ENCODE measurements at places on chromosomes 7 and 10. TPM values are rescaled to one million over a fixed set of nuclear protein-coding genes. Genes with fewer than 3 reads are reported as not detected.
A peak's percentile ranks its signal among the peaks of the same experiment; 100 is the strongest.

- no peaks in the 10 kb centered on the region for H3K36me3 ChIP-seq
- DNase-seq, result peak; percentile 75
- H3K4me3 ChIP-seq, result no peak overlapping the region
- no peaks in the 10 kb centered on the region for H3K27me3 ChIP-seq
- no peaks in the 10 kb centered on the region for H3K4me1 ChIP-seq
Observed at GRCh38 chr10:63976538-63976937, 455.3 kb downstream of the REEP3 start.

GRCh38 chr7:16762177-16762576 is 8.6 kb downstream of the TSPAN13 start:
- H3K27ac ChIP-seq, result no peak overlapping the region
- H3K4me1 ChIP-seq, result peaks cover 4% of the 10 kb centered on the region
- no peaks in the 10 kb centered on the region for H3K27me3 ChIP-seq
- H3K36me3 ChIP-seq, result no peaks in the 10 kb centered on the region
- DNase-seq, result no peak

DNA sequence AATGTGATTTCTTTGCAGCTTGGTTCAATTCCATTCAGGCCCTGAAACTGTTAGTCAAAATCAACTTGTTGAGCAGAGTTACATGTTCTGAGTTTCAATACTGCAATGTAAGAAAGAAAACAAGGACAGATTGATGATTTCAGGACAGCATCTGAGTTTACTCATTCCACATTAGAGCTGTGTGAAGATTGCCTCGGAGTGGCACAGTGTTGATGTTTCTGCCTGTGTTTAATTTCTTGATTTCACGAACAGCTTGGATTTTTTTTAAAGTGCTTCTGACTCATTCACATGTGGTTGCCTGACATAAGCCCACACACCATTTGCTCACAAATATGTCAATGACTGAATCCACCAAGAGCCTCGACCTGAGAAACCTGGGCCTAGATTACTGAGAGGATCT is 101.2 kb upstream of the PARD3 start:
- H3K36me3 ChIP-seq, result no peaks in the 10 kb centered on the region
- H3K4me1 ChIP-seq, result peaks cover 4% of the 10 kb centered on the region
- no peak overlapping the region for H3K4me3 ChIP-seq
- DNase-seq, result no peak

DNA sequence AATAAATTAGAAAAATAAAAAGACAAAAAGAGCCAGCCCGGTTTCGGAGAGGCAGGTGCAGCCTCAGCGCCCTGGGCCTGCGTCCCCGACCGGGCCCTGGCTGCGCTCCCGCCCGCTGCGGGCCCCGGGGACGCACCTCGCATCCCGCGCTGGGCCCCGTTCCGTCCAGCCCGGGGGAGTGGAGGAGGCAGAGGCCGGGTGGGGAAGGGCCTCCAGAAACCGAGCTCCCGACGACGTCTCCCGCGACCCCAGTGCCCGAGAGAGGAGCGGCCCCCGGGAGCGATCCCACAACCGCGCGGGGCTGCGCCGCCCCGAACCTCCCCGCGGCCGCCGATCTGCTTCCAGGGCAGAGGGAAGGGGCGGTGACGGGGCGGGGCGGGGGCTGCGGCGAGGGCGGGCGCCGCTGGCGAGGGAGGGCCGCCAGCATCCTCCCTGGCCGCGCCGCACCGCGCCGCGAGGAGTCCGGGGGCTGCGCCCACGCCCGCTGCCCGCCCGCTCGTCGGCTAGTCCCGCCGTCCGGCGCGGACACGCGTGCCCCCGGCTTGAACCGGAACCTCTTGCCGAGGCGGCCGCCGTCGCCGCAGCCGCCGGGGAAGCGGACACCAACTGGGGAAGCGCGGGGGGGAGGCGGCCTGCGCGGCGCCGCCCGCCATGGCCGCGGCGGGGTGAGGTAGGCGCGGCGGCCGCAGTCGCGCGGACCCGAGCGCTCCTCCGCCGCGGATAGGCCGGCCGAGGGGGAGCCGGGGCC is at the start of gene CCNY:
Gene CCNY (plus strand): TSS at position 426 of the 748 bp plus-strand sequence. CDS start 545 bp downstream, outside the sequence.
- H3K27me3 ChIP-seq, result no peaks in the 10 kb centered on the region
- peak; percentile 77 for DNase-seq
- no peaks in the 10 kb centered on the region for H3K4me1 ChIP-seq
- H3K4me3 ChIP-seq, result peak within 1 kb of the TSS; percentile 77

GRCh38 chr7:5193880-5194279 is 3.8 kb downstream of the WIPI2 start:
- H3K27me3 ChIP-seq, result no peaks in the 10 kb centered on the region
- peaks cover 6% of the 10 kb centered on the region for H3K4me1 ChIP-seq
- no peak overlapping the region for H3K4me3 ChIP-seq
- DNase-seq, result no peak
- H3K36me3 ChIP-seq, result peaks cover 13% of the 10 kb centered on the region
- no peak overlapping the region for H3K27ac ChIP-seq

DNA sequence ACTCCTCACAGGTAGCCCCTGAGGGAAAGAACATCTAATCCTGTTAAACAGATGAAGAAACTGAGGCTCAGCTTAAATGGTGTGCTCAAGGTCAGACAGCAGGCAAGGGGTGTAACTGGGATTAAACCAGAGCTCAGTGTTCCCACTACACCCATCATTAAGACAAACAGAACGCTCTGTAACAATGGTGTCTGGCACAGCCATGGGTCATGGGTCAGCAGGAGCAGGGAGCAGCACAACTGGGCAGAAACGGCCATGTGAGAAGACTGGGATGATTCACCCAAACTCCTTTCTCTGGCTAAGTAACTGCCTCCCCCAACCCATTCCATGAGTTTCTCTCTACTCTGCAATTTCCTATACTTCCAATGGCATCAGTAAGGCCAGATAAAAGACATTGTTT is 85.5 kb upstream of the PDE1C start:
- H3K4me1 ChIP-seq, result no peaks in the 10 kb centered on the region
- no peak overlapping the region for H3K4me3 ChIP-seq
- H3K36me3 ChIP-seq, result no peaks in the 10 kb centered on the region
- no peak for DNase-seq
- H3K27me3 ChIP-seq, result no peaks in the 10 kb centered on the region

GRCh38 chr10:76759681-76760080 is 877.9 kb downstream of the KCNMA1 start:
- no peak overlapping the region for H3K27ac ChIP-seq
- no peak for DNase-seq
- H3K27me3 ChIP-seq, result no peaks in the 10 kb centered on the region
- H3K4me1 ChIP-seq, result no peaks in the 10 kb centered on the region

OR2A25 gene
- not detected for polyA plus RNA-seq

DNA sequence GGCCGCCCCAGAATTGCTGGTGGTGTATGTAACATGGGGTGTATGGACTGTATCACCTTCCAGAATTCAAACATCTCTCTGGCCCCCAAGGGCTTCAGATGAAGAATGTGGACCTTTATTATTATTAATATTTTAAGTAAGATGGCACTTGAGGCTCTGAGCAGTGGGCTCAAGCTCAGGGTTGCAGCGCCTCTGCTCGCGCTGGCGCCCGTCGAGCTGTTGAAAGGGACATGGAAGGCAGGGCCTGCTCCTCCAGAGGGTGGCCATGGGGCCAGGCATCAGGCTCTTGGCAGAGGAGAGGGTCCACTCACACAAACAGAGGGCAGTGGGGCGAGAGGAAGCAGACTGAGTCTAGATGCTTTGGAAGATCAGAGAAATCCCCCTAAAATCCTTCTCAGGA is 120.2 kb downstream of the NT5C2 start:
- H3K4me1 ChIP-seq, result no peaks in the 10 kb centered on the region
- H3K36me3 ChIP-seq, result no peaks in the 10 kb centered on the region
- H3K4me3 ChIP-seq, result no peak overlapping the region
- H3K27me3 ChIP-seq, result no peaks in the 10 kb centered on the region
- DNase-seq, result no peak

DNA sequence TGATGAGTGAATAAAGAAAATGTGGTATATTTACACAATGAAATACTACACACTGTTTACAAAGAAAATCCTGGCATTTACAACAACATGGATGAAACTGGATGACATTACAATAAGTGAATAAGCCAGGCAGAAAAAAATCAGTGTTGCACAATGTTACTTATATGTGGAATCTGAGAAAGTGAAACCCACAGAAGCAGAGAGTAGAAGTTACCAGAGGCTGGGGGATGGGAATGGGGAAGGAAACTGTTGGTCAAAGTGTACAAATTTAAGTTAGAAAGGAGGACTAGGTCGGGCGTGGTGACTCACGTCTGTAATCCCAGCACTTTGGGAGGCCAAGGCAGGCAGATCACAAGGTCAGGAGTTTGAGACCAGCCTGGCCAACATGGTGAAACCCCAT is 538.5 kb upstream of the MKI67 start:
- H3K27me3 ChIP-seq, result no peaks in the 10 kb centered on the region
- H3K36me3 ChIP-seq, result no peaks in the 10 kb centered on the region
- no peak for DNase-seq
- H3K4me3 ChIP-seq, result no peak overlapping the region
- H3K27ac ChIP-seq, result no peak overlapping the region

GRCh38 chr10:10772411-10772810 is 245.3 kb upstream of the CELF2 start:
- H3K27ac ChIP-seq, result no peak overlapping the region
- no peak overlapping the region for H3K4me3 ChIP-seq
- no peaks in the 10 kb centered on the region for H3K4me1 ChIP-seq
- no peaks in the 10 kb centered on the region for H3K27me3 ChIP-seq
- no peaks in the 10 kb centered on the region for H3K36me3 ChIP-seq
- DNase-seq, result no peak

DNA sequence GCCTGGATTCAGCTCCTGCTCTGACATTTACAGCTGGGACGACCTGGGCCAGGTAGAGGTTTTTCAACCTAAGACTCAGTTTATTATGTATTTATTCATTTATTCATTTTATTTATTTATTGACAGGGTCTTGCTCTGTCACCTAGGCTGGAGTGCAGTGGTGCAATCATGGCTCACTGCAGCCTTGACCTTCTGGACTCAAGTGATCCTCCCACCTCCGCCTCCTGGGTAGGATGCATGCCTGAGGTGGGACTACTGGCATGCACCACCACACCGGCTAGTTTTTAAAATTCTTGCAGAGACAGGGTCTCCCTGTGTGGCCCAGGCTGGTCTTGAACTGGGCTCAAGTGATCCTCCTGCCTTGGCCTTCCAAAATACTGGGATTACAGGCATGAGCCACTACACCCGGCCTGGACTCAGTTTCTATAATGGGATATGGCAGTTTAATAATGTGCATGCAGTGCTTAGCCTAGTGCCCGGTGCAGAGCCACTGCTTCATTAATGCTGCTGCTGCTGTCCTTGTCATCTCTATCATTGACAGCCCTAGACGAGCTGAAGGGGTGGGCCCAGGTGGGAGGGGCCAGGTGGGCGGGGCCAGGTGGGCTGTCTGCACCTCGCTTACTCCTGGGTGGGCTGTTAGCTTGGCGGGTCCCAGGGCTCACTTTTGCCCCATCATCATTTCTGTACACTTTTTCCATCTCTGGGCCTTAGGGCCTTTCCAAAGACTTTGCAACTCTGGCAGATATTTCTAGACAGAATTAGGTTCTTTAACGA is 92.6 kb downstream of the LHPP start:
- H3K4me3 ChIP-seq, result no peak overlapping the region
- H3K36me3 ChIP-seq, result no peaks in the 10 kb centered on the region
- no peak overlapping the region for H3K27ac ChIP-seq
- no peaks in the 10 kb centered on the region for H3K4me1 ChIP-seq
- H3K27me3 ChIP-seq, result no peaks in the 10 kb centered on the region

COL17A1 gene
- 0.35 TPM for polyA plus RNA-seq

TECTB gene
- polyA plus RNA-seq, result not detected

DNA sequence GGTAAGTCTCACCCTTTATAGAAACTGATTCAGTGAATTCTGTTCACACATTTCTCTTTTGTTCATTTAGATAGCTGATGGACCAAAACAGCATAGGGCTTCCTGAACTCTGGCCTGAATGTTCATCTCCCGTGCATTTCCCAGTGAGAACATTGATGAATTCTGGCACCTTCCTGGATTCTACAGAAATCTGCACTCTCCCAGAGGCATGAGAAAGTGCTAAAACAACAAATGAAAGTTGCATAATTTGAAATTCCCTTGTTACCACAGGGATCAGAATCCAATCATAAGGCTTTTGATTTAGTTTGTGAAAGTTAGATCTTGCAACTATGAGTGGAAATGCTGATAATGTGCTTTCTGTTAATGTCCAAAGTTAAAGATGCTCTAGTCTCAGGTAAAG is 29.7 kb upstream of the SCIN start:
- H3K4me3 ChIP-seq, result no peak overlapping the region
- H3K36me3 ChIP-seq, result no peaks in the 10 kb centered on the region
- no peaks in the 10 kb centered on the region for H3K27me3 ChIP-seq
- no peak for DNase-seq
- H3K27ac ChIP-seq, result no peak overlapping the region

LIPJ gene
- polyA plus RNA-seq, result not detected

GRCh38 chr10:124270530-124271327 is 148.0 kb downstream of the OAT start:
- H3K27me3 ChIP-seq, result no peaks in the 10 kb centered on the region
- H3K4me1 ChIP-seq, result no peaks in the 10 kb centered on the region
- no peaks in the 10 kb centered on the region for H3K36me3 ChIP-seq
- DNase-seq, result no peak
- H3K27ac ChIP-seq, result no peak overlapping the region

GRCh38 chr7:93821463-93821862 is 69.1 kb downstream of the TFPI2 start:
- no peak for DNase-seq
- no peaks in the 10 kb centered on the region for H3K4me1 ChIP-seq
- H3K36me3 ChIP-seq, result no peaks in the 10 kb centered on the region
- H3K27me3 ChIP-seq, result no peaks in the 10 kb centered on the region
- H3K27ac ChIP-seq, result no peak overlapping the region
- no peak overlapping the region for H3K4me3 ChIP-seq

MINDY4 gene
- 1.3 TPM for polyA plus RNA-seq

CCL24 gene
- polyA plus RNA-seq, result not detected

FFAR4 gene
- 0.05 TPM for polyA plus RNA-seq

NKX2-3 gene
- polyA plus RNA-seq, result not detected

ACSM6 gene
- polyA plus RNA-seq, result 0.30 TPM

DNA sequence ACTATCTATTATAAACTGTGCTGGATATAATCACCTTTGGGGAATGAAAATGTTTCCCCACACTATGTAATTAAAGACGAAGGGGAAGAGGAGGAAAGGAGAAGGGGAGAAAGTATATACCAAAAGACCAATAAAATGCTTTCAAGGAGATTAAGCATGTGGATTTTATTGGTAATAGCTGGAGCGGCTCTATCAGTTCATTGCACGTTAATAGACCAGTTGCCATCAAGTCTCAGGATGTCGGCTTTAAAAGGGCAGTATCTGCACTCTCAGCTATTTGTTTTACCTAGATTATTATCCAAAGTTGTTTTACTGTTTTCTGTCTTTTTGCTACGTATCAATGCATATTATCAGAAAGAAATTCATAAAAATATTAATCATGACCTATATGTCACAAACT is 9.0 kb downstream of the ETV1 start:
- H3K4me1 ChIP-seq, result no peaks in the 10 kb centered on the region
- no peak for DNase-seq
- peaks cover 12% of the 10 kb centered on the region for H3K36me3 ChIP-seq
- no peaks in the 10 kb centered on the region for H3K27me3 ChIP-seq
- no peak overlapping the region for H3K4me3 ChIP-seq
- H3K27ac ChIP-seq, result no peak overlapping the region
